ENCODE measurements at places on chromosomes 2 and 18.

- DNase-seq, result no peak
Measured at GRCh38 chr2:177172034-177172880, 40.3 kb upstream of the HNRNPA3 start.

GRCh38 chr18:69636529-69637301 lies 236.0 kb downstream of the DOK6 start:
- no peak for DNase-seq

- DNase-seq, result no peak
Measured at GRCh38 chr2:57370882-57371585, 675.6 kb upstream of the VRK2 start.

DNA sequence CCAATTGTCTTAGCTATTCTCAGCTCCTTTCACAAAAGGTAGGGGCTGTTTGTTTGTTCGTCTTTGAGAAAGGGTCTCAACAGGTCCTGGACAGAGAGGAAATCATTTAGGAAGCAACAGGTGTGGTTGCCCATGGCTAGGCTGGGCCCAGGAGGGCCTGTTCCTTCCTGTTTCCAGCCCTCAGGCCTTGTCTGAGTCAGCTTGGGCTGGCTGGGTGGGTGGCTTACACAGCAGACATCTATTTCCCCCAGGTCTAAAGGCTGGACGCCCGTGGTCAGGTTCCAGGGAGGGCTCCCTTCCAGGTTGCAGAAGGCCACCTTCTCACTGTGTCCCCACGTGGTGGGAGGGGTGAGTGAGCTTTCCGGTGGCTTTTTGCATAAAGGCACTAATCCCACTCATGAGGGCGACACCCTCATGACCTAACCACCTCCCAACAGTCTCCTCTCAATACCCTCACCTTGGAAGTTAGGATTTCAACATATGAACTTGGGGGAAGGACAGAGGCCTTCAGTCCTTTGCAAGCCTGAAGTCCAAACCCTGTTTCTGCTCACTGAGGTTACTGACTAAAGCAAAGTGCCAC lies 45.5 kb downstream of the ARHGEF4 start:
- DNase-seq, result no peak

GRCh38 chr2:70720124-70720523 lies 47.9 kb downstream of the ADD2 start:
- DNase-seq, result no peak

DNA sequence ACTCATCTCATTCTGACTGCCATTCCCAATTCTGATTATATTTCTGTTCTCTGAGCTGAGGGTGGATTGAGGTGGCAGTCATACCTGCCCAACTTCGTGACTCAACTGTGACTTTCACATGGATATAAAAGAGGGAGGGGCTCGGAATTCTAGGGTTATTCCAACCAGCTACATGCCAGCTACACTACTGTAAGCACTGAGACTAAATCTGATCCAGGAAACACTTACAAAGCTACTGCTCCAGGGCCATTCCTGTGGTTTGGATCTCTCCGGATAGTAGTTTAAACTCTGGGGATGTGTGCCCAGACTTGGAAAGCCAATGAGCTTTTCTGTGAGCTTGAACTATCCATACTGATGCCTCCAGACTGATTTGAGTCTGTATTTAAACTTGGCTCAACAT lies 7.9 kb downstream of the MAP2 start:
- no peak for DNase-seq

GRCh38 chr2:104793966-104794365 lies 59.9 kb upstream of the POU3F3 start:
- DNase-seq, result no peak

- DNase-seq, result no peak
Measured at GRCh38 chr2:169839954-169840746, 12.9 kb downstream of the UBR3 start.

DNA sequence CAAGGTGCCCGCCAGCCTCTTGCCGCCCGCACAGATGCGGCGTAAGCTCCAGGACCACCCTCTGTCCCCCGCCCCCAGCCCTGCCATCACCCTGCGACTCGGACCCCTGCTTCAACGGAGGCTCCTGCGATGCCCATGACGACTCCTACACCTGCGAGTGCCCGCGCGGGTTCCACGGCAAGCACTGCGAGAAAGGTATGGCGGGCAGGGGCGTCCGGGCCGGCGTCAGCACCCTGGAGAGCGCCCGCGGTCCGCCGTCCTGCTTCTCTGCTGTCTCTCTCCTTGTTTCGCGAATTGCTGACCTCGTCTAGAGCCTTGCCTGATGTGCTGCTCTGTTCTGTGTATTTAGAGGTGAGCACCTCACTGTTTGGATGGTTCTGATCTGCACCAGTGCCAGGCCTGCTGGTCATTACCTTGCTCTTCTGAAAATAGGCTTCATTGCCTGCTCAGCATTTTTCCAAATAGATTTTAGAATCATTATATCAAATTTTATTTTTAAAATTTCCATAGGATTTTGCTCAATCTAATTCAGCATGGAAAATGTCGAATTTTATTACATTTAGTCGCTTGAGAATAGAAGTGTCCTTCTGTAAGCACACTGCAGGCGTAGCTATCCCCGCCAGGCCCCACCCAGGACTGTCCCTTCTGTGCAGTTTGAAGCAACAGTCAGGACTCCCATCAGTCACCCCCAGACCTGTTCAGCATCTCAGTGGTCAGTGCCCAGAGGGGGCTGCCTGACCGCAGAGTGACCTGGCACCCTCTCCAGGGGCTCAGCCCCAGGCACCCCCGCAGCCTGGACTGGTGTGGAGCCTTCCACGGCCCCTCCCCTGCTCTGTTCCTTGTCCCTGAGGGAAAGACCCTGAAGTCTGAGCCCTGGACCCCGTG lies 51.6 kb downstream of the SNED1 start:
- DNase-seq, result no peak

GRCh38 chr2:236334122-236334876 lies 70.1 kb upstream of the ASB18 start:
- no peak for DNase-seq

- DNase-seq, result no peak
Measured at GRCh38 chr18:78069784-78070664, 820.4 kb downstream of the GALR1 start.

GRCh38 chr2:99776906-99777646 lies 287.3 kb upstream of the REV1 start:
- DNase-seq, result no peak

GRCh38 chr2:39538718-39539117 lies 101.6 kb upstream of the MAP4K3 start:
- DNase-seq, result no peak

GRCh38 chr2:170525566-170525900 lies 189.6 kb upstream of the SP5 start:
- peak; percentile 93 for DNase-seq

DNA sequence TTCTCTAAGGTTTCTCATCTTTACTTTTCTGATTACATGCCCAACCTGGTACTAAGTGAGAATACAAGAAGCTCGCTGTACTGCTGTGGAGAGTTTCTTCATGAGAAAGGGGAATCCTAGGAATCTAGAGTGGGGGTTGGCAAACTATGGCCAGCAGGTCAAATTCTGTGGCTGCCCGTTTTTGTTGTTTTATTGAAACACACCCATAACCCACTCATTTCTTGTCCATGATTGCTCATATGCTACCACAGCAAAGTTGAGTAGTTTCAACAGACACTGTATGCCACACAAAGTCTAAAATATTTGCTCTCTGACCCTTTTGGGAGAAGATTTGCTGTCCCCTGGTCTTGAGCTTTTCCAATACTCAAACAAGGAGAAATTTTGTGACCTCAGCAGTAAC lies 58.8 kb downstream of the C2orf74 start:
- peak; percentile 4 for DNase-seq
